ENCODE measurements at places on chromosomes 6 and 20.

GRCh38 chr6:89471287-89471867, 38.4 kb downstream of the ANKRD6 start:
- no peak for DNase-seq

- no peak for DNase-seq
These were observed 98.8 kb upstream of the CITED2 start for GRCh38 chr6:139473231-139473701.

DNA sequence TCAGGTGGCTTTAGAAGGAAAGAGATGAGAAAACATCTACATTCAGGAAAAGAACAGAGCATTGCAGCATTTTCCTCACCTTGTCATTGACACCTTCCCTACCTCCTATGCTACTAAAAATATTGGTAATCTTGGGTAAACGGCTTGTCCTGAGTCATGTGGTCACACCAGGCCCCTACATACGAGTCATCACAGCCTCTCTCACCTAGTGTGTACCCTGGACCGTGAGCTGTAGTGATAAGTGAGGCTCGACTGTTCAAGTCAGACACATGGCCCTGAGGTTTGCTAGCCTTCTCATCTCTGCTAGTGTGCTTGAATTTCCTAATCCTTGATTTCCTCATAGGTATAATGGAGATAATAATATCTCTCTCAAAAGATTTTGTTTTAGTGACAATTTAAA, 29.6 kb upstream of the TMEM244 start:
- DNase-seq, result no peak

DNA sequence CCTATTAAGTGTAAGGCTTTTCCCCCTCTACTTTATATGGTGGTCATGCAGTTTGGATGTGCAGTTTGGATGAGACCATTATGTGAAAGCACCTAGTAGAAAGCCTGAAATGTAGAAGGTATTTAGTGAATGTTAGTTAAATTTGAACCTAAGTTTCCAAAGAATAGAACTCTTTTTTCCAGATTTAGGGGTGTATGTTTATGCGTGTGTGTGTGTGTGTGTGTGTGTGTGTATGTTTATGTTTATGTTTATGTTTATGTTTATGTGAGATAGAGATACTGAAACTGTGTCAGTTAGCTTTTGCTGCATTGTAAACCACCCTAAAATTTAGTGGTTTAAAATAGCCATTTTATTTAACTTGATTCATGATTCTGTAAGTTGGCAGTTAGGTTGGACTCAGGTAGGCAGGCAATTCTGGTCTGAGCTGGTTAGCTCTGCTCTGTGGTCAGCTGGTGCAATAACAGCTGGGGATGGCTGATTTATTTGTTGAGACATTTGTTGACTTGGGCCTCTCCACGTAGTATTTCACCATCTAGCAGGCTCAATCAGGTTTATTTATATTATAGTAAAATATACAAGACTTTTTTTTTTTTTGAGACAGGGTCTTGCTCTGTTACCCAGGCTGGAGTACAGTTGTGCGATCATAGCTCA, 54.0 kb downstream of the STK4 start:
- DNase-seq, result no peak

DNA sequence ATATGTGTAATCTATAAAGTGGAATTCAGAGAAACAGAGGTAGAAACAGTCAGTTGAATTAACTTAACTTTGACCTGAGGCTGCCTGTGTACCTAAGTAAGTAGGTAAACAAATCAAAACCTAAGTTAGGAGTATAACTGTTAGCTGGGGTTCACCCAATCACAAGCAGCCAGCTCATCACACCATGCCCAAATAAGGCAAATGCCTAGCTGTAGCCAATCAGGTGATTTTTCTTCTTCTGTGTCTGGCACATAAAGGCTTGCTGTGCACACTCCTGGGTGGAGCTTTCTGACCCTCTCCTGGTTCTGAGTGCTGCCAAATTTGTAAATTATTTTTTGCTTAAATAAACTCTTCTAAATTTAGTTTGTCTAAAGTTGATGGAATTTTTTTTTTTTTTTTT, 54.7 kb upstream of the TRIM39 start:
- DNase-seq, result no peak

DNA sequence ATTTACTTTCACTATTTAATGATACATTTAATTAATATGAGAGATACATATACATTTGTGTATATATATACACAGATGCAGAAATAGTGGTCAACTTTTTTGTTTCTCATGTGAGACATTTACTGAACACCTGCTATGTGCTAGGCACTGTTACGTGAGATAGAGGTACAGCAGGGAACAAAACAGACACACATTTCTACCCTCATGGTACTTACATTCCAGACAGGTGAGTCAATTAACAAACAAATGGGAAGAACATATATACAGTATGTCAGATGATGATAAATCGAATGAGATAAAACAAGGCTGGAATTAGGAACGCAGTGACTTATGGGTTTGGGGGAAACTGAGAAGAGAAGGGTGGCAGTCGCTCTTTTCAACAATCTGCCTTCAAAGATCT, 5.1 kb downstream of the TFB1M start:
- DNase-seq, result no peak

- no peak for DNase-seq
These were observed 241.9 kb downstream of the ADGRB3 start for GRCh38 chr6:68876792-68877493.

DNA sequence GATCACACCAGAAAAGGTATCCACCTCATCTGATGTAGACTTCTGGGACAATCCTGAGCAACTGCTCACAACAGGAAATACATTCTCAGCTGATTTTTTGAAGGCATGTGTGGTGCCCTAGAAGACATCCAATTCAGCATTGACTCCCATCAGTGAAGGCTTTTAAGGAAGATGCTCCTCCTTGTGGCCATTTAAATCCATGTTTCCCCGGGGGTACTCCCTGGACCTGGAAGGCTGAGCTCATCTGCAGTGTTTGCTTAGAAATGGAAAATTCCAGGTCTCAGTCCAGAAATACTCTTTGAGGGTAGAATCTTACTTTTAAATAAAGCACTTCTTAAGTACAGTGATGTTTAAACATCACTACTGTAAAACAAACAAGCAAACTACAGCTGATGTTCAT, 195.5 kb upstream of the PDE10A start:
- DNase-seq, result no peak

GRCh38 chr6:104409913-104410312, 449.8 kb downstream of the HACE1 start:
- no peak for DNase-seq

DNA sequence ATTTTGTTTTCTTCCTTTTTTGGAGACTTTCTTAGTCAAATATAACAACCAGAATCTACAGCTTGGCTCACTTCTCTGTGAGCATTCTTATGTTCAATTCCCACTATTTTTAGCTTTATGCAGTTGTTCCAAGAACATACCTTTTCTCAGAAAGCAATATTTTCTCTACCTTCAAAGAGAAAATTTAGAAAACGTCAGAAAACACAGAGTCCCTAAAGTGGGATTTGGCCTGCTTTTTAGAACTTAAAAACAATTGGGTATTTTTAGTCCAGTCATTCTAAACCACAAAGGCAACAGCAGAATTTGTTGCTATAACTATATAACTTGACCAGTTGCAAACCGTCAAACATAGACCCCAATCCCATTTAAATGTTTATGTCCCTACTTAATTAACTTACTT, 133.1 kb downstream of the MOXD1 start:
- DNase-seq, result no peak

- no peak for DNase-seq
These were observed 96.3 kb downstream of the NFATC2 start for GRCh38 chr20:51446230-51446629.

- DNase-seq, result no peak
These were observed 133.5 kb downstream of the GPX5 start for GRCh38 chr6:28659250-28659566.

- DNase-seq, result no peak
These were observed 14.6 kb upstream of the RALY start for GRCh38 chr20:33979094-33979493.

- no peak for DNase-seq
These were observed 175.4 kb downstream of the UBE3D start for GRCh38 chr6:82890240-82890639.

DNA sequence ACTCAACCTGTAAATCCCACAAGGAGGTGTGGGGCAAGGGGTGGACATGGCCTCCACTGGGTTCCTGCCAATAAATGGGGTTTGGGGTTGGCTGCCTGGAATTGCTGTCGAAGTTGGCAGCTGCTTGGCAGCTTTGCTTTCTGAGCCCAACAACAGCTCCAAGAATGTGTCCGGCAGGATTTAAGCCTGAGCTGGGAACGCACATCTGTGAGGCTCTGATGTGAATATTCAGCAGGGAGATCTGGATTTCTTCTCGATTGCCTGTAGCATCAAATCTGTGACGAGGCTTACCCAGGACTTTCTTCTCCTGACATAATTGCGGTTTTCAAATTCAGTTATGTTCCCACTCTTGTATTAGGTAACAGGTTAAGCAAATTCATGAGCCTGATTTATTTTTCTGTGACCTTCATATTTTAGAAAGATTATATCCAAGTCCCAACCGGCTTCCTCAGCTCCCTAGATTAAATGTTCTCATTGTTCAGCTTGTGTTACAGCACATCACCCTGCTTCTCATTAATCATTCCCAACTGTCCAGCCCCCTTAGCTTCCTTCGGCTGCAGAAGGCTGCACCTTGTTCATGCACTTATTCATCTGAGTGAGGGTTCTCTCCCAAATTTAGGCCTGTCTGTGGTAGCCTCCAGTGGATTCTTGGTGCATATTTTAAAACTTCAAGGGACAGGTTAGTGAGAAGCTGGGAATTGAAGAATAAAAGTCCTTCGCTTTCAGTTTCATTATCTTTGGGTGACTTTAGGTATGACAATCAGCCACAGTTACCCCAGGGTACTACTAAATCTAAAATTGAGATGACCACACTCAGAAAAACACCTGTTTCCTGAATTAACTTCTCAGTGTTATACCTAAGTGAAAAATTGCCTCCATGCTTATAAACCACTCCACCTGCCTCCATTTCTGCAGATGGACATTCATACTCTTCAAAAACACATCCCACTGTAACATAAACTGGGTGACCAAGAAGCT, 310.0 kb downstream of the ESR1 start:
- no peak for DNase-seq

GRCh38 chr6:25050356-25050755, 114.6 kb upstream of the RIPOR2 start:
- DNase-seq, result peak; percentile 71

Measured in activated CD4-positive, alpha-beta T cell treated with anti-CD3 and anti-CD28 coated beads, Interleukin-2, amount 50 U/mL, for 24 hours (primary cell).